ENCODE measurements at places on chromosomes 1 and 21. TPM values are rescaled to one million over a fixed set of nuclear protein-coding genes. Genes with fewer than 3 reads are reported as not detected.

The C21orf58 gene
- 25.2 TPM for total RNA-seq

- peak; percentile 8 for DNase-seq
- peak overlapping the region; percentile 56 for H3K4me3 ChIP-seq
- H3K27ac ChIP-seq = peak overlapping the region; percentile 95
- H3K4me1 ChIP-seq = peaks cover 38% of the 10 kb centered on the region
Measured at GRCh38 chr1:103517380-103518047, 8.0 kb upstream of the RNPC3 start.

GRCh38 chr1:224434691-224435317 is at the start of gene WDR26:
Gene WDR26 (minus strand): TSS chr1:224434797.
- H3K27ac ChIP-seq = peak within 1 kb of the TSS; percentile 99
- peaks cover 50% of the 10 kb centered on the region for H3K4me1 ChIP-seq
- peak; percentile 92 for DNase-seq
- peak within 1 kb of the TSS; percentile 96 for H3K4me3 ChIP-seq

The DCST2 gene
- total RNA-seq = 0.20 TPM

GRCh38 chr1:226948051-226948450 is 8.0 kb downstream of the COQ8A start:
- H3K4me3 ChIP-seq = no peak overlapping the region
- no peaks in the 10 kb centered on the region for H3K27me3 ChIP-seq
- DNase-seq = no peak
- peaks cover 53% of the 10 kb centered on the region for H3K4me1 ChIP-seq
- H3K27ac ChIP-seq = no peak overlapping the region
- H3K36me3 ChIP-seq = no peaks in the 10 kb centered on the region

- peaks cover 26% of the 10 kb centered on the region for H3K27me3 ChIP-seq
- no peak overlapping the region for H3K27ac ChIP-seq
- H3K4me1 ChIP-seq = peaks cover 13% of the 10 kb centered on the region
- no peak for DNase-seq
Measured at GRCh38 chr21:41319273-41319672, 2.7 kb downstream of the FAM3B start.

DNA sequence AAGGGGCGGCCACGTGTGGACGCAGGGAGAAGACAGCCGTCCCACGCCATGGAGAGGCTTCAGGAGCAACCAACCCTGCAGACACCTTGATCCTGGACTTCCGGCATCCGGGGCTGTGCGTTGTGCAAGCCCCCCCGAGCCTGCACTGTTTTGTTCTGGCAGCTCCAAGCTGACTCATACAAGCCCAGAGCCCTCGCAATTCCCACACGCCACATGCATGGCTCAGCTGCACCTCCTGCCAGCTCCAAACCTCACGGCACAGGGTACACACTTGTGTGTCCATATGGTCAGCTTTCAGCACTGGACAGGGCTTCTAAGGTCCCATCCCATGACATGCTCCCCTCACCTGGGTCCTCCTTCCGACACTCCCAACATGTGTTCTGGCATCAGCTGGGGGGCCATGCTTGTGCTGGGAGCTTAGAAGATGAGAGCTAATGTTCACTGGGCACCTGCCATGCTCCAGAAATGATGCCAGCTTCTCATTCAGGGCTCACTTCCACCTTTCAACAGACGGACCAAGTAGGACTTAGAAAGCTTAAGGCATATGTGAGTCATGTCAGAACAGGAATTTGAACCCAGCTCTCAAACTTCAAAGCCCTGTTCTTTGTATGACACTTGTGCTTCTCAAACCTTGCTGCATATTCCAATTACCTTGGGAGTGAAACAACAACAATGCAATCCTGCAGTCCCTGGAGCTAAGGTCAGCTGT is 137.3 kb downstream of the PGBD5 start:
- H3K27me3 ChIP-seq = peaks cover 6% of the 10 kb centered on the region
- H3K4me1 ChIP-seq = peaks cover 11% of the 10 kb centered on the region
- DNase-seq = no peak
- H3K4me3 ChIP-seq = no peak overlapping the region
- peaks cover 3% of the 10 kb centered on the region for H3K36me3 ChIP-seq
- no peak overlapping the region for H3K27ac ChIP-seq

DNA sequence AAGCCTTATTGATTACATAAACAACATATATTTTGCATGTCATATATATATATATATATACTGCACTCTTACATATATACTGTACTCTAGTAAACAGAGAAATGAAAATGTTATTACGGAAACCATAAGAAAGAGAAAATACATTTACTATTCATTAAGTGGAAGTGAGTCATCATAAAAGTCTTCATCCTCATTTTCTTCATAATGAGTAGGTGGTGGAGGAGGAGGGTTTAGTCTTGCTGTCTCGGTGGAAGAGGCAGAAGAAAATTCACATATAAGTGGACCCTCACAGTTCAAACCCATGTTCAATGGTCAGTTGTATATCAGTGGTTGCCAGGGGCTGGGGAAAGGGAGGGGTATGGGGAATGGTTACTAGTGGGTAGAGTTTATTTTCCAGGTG is 8.0 kb upstream of the IFNLR1 start:
- H3K36me3 ChIP-seq = peaks cover 1% of the 10 kb centered on the region
- peaks cover 46% of the 10 kb centered on the region for H3K4me1 ChIP-seq
- H3K27me3 ChIP-seq = no peaks in the 10 kb centered on the region
- DNase-seq = no peak

- no peak overlapping the region for H3K27ac ChIP-seq
- H3K27me3 ChIP-seq = no peaks in the 10 kb centered on the region
- H3K36me3 ChIP-seq = no peaks in the 10 kb centered on the region
- H3K4me3 ChIP-seq = no peak overlapping the region
Measured at GRCh38 chr1:207314816-207315215, 6.7 kb upstream of the CD55 start.

The HES4 gene
- total RNA-seq = 9.0 TPM

GRCh38 chr1:30191154-30191702 is 532.2 kb downstream of the MATN1 start:
- H3K36me3 ChIP-seq = no peaks in the 10 kb centered on the region
- no peak overlapping the region for H3K4me3 ChIP-seq
- H3K4me1 ChIP-seq = peaks cover 6% of the 10 kb centered on the region
- H3K27ac ChIP-seq = no peak overlapping the region
- H3K27me3 ChIP-seq = peaks cover 10% of the 10 kb centered on the region

The TMEM269 gene
- 0.32 TPM for total RNA-seq

DNA sequence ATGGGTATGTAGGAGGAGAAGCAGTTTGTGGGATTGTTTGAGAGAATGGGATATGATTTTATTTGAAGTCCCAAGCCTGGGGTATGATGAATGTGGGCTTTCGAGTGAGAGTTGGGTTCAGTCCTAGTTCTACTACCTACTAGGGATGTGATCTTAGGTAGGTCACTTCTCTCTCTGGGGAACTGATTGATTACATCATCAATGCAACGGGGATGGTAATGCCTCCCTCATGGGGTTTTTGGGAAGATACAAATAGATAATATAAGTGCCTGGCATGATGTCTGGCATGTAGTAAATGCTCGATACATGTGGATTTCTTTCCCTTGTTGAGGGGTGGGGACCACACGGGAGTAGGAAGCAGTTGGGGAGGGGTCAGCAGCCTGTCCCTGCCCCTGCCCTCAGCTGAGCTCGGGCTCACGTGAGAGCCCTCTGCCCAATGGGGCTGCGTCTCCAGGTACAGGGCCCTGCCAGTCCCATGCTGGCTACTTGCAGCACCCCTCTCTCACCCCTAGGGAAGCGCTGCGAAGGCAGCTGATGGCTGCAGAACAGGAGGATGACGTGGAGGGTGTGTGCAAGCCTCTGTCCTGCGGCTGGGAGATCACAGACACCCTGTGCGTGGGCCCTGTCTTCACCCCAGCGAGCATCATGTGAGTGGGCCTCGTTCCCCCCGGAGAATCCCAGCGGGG is 38.7 kb downstream of the AZIN2 start:
- no peak overlapping the region for H3K4me3 ChIP-seq
- H3K27ac ChIP-seq = no peak overlapping the region
- DNase-seq = no peak
- H3K36me3 ChIP-seq = peaks cover 3% of the 10 kb centered on the region
- no peaks in the 10 kb centered on the region for H3K4me1 ChIP-seq

The KLHDC7A gene
- total RNA-seq = not detected

The FAM167B gene
- total RNA-seq = 0.38 TPM

- no peak overlapping the region for H3K4me3 ChIP-seq
- peaks cover 12% of the 10 kb centered on the region for H3K36me3 ChIP-seq
- peaks cover 22% of the 10 kb centered on the region for H3K4me1 ChIP-seq
- H3K27ac ChIP-seq = no peak overlapping the region
Measured at GRCh38 chr1:244456586-244456985, 4.5 kb upstream of the CATSPERE start.

DNA sequence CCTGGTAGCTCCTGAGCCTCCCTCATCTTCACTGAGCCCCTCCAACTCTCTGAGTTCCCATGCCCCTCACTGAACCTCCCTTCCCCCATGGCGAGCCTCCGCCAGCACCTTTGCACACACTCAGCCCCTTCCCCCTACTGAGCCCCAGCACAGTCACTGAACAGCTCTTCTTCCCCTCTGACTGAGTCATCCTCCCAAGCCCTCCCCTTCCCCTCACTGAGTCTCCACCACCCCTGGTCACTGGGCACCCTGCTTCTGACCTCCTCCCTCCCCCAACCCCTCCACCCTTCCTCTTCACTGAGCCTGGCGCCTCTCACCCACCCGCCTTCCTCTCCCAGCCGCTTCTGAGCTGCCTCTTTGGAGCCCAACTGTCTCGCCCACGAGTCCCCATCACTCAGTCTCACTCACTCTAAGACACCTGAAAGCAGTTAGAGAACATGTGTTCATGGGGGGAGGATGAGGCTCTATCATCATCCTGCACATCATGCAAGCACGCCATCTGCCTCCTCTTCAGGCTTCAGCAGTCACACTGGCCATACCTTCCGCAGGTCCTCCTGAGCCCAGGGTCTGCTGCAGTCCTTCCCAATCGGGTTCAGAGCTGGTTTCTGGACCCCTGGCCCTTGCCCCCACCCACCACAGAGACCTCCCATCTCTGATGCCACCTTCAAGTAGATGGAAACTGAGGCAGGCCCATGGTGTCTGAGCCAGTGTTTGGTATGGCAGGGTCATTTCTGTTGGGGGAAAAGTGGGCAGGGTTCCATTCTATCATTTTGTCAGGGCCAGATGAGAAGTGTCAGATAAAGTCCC is 2.0 kb upstream of the TRNP1 start:
- H3K27me3 ChIP-seq = peaks cover 42% of the 10 kb centered on the region
- no peak overlapping the region for H3K27ac ChIP-seq
- H3K36me3 ChIP-seq = no peaks in the 10 kb centered on the region
- H3K4me3 ChIP-seq = peak overlapping the region; percentile 33
- DNase-seq = peak; percentile 54

- H3K27ac ChIP-seq = no peak overlapping the region
- peaks cover 11% of the 10 kb centered on the region for H3K36me3 ChIP-seq
- H3K27me3 ChIP-seq = no peaks in the 10 kb centered on the region
- DNase-seq = no peak
Measured at GRCh38 chr1:43436371-43436770, 17.4 kb downstream of the HYI start.

GRCh38 chr1:193971595-193971994 is 785.2 kb upstream of the B3GALT2 start:
- H3K4me3 ChIP-seq = no peak overlapping the region
- H3K36me3 ChIP-seq = no peaks in the 10 kb centered on the region
- H3K27ac ChIP-seq = no peak overlapping the region
- H3K4me1 ChIP-seq = no peaks in the 10 kb centered on the region
